ENCODE measurements at places on chromosomes 11 and 22.

DNA sequence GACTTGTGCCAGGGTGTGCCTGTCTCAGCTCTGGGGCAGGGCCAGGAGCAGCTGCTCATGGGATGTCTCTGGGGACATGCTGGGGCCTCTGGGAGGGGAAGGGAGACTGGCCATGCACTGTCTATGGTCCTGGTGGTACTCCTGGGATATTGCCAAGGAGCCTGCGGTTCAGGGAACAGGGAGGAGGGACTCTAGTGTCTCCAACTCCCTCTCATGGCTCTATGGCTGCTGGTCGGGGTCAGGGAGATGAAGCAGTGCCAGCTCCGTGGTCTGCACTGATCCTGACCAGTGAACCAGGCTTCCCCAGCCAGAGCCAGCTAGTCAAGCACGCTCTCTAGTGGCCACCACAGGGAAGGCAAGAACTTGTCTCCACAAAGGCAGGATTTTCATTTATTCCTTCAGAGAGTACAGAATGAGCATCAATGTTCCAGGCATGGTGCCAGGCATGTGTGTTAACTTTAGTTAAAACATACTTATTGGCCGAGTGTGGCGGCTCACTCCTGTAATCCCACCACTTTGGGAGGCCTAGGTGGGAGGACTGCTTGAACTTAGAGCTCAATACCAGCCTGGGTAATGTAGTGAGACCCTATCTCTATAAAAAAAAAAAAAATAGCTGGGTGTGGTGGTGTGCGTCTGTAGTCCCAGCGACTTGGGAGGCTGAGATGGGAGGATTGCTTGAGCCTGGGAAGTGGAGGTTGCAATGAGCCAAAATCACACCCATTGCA is 2.5 kb upstream of the BEST1 start:
- DNase-seq = peak; percentile 72

DNA sequence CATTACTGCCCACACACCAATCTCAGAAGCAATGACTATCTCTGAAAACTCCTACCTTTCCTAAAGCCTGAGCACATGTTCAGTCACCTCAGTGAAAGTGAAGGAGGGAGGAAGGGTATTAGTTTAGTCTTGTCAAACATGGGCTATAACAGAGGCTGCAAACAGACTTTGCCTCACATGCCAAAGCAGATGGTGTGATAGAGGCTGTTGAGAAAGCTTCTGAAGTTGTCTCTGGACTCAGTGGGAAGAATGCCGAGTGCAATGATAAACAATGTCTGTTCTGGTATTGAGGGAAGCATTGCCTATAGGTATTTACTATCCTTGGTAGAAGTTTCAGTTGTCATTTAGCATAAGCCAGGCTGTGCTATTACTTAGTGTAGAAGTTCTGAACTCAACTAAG is 314.5 kb upstream of the CCDC90B start:
- no peak for DNase-seq

GRCh38 chr22:30007361-30007760 is 72.9 kb upstream of the HORMAD2 start:
- no peak for DNase-seq

DNA sequence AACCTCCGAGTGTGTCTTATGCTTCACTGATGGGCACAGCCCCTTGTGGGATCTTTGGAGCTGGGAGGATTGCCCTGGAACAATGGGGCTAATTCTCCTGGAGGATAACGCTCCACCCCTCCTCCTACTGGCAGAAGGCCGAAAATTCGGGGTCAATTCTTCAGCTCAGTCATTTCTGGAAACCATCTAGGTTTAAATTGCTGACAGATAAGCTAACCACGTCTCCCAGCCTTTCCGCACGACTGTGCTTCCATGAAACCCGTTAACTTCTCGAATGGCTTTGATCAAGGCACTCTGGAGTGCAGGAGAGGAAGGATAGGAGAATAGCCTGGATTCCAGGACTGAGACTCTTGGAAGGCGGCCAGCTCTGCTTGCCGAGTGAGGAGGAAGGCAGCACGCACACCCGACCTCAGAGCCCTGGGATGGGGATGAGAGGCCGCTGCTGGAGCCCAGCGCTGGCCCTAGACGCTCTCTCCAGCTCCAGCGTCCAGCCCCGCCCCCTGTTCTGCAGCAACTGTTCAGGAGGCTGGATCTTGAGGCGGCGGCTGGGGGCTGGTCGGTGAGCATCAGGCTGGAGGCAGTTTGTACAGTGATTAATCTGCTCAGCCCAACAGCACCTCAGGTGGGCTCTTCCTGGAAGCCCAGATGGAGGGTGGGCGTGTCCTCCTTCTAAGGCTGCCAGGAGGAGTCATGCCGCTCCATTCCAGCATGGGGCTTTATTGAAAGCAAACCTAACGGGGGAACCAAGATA is 176.7 kb upstream of the NCAM1 start:
- no peak for DNase-seq

- DNase-seq = no peak
Measured at GRCh38 chr11:3905080-3905953, 49.9 kb downstream of the STIM1 start.

- peak; percentile 76 for DNase-seq
Measured at GRCh38 chr22:48098243-48098920, 1335.9 kb downstream of the TBC1D22A start.

DNA sequence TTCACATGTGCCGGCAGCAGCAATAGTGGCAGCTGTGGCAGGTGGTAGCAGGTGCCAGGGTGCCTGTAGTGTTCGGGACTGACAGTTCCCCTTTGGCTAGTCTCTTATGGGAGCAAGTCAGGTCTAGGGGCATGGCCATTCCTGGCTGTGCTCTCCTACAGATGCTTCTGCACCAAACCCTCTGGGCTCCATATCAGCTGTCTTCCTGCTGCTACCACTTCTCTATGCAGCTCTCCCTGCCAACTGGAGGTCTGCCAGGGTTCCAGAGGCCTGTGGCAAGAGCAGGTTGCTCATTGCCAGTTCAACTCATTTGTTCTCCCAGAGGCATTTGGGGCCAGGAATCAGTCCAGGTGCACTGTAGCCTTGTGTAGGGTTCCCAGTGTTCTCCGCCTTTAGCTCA is 473.7 kb downstream of the JRKL start:
- no peak for DNase-seq

GRCh38 chr11:115616971-115617370 is 112.8 kb upstream of the CADM1 start:
- no peak for DNase-seq

DNA sequence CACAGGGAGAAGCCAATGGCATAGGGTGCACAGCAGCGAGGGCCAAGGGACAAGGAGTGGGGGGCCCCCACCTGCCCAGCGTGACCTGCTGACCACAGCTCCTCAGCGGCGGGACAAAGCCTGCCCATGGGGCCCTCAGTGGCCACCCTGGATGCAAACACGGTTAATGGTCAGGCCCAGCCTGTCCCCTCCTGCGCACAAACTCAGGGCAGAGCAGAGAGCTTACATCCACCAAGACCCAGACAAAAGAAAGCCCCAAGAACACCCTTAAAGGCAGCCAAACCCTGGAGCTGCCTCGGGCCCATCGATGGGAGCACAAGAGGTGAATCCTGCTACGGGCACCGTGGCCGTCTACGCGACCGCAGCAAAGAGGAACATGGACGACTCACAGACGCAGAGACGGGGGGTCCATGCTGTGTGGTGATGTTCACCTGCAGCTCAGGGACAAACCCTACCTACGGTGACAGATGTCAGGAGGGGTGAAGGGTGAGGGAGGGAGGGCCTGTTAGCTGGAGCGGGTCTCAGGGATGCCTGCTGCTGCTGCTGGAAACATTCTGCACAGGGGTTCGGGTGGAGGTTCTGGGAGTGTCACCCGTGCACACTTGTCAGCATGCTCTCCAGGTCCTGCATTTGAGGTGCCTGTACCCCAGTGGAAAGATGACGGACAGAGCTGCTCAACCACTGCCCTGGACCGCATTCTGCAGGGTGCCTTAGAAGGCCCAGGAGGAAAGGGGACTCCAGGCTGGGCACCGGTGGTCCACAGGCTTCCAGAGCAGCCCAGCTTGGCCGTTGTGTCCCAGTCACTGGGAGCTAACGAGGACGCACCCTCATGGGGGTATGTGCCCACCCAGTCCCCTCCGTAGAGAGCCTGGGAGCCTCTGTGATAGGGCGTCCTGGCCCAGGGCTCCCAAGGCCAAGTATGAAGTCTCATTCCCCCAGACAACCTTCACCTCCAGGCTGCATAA is 11.6 kb downstream of the ASCL2 start:
- DNase-seq = no peak

DNA sequence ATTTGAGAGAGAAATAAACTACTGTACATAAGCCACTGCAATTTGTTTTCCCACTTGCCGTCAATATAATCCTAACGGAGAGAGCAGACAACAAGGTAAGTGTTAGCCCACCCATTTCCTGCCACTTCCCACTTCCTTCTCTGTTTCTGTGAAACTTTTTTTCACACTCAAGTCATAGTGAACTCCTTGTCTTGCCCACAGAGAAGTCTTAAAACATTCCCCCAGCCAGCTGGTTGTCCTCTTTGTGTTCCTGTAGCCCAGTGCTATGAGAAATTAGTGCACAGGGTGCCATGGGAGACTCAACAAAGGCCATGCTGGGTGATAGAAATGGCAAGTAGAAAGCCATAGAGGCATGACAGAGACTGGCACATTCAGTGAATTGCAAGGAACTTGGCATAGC is 208.6 kb downstream of the BLID start:
- DNase-seq = no peak

GRCh38 chr11:46002189-46002588 is 79.7 kb downstream of the LARGE2 start:
- DNase-seq = no peak

GRCh38 chr22:30318799-30319419 is 7.8 kb downstream of the TBC1D10A start:
- DNase-seq = no peak

GRCh38 chr11:44781655-44782054 is 54.9 kb downstream of the TSPAN18 start:
- no peak for DNase-seq

DNA sequence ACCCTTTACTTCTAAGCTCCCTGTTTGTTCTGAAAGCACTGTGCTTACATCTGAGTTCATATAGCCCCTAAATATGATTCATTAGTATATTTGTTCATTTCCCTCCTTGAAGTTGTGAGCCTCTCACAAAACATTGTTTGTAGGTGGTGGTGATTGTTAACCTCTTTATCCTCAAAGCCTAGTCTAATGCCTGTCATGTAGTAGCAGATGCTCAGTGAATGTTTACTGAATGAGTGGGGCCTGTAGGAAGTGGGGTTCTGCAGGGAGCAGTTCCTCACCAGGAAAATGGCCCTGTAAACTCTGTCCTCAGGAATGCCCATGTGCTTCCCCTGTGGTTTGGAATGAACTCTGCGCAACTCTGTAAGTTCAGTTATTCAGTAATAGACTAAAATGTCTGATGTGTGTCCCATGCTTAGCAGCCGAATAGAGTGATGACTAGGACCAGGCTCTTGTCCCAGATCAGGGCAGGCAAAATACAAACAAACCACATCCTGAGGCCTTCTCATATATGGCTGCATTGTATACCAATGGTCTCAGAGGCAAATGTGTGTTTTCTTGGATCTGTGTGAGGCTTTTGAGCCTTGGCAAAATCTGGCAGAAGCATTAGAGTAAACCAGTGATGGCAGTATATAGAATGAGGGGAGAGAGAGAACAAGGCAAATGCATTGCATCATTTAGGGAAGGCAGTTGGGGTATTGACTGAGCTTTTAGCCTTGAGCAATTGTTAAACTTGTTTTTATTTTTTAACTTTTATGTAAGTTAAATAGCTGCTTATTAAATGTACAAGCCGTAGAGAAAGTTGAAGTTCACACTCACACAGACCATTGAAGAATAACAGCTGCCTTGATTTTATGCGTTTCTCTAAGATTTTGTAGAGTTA is 91.4 kb upstream of the BIRC3 start:
- no peak for DNase-seq

DNA sequence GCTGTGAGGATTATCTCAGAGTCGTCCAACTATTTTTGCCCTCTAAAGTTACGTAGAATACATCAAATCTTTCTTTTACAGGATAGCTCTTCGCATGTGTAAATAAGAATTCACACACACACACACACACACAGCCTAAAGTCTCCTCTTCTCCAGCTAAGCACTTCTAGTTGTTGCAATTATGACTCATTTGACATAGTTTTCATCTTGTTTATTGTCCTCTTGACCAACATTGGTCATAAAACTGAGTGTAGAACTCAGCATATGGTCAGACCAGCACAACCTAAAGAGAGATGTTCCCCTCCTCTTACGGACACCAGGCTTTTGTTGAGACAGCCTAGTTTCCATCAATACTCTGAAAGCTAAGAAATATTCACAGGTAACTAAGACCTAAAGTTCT is 234.2 kb downstream of the BLID start:
- DNase-seq = no peak

DNA sequence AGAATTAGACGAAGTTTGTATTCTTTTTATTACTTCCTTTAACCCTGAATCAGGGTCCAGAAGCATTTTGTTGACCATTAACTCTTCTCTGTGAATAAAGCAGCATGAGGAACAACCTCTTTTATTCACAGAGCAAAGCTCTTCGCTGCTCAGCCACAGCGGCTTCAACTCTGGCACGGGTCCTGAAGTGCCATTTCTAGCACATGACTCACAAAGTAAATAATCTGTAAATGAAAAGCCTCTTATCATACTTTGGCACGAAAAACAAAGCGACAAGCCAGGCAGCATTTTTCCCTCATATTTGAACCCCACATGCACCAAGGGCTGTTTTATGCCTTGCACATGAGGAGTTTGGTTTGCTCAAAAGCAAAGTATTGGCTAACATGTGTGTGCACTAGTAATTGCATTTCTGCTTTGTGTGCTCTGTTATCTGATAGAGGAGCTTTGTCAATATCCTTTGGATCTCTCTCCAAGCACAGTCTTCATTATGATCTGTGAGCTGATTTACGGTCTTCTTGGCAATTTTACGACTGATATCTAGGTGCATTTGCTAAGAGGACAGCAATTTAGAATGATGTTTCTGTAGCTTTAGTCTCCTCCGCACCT is 33.0 kb upstream of the APOBEC3A start:
- no peak for DNase-seq

DNA sequence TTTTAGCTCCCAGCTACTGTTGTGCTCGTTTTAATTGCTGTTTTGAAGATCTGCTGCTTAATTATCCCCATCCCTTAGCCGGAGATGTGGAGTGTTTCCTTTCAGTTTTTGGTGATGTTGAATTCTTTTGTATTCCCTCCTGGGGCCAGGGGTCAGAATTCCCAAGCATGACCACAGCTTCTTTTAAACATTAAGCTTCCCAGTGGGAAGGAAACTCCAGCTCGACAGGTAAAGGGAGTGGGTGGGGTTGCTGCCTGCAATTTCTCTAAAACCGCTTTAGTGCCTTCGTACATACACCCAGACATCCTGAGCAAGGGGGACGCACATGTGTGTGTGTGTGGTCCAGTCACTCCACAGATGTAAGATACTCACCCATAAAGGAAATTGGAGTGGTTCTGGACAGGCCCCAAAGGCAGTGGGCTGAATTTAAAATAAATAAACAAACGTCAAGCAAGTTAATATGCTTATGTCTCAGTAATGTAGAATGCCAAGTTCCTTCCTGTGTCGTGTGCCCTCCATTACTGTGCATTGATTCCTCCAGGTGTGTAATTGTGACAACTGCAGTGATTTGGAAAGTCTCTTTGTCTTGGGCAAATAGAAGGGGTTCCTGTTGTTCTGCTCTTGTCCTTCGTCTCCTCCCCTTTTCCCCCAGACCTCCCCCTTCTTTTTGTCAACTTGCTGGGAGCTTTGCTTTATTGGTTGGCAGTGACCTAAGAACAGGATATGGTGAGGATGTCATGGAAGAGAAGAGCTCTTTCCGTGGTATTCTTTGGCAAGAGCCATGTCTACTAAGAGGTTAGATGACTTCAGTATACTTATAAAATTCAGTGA is 19.2 kb upstream of the ADSL start:
- DNase-seq = no peak

Data from GM18507 (cell line).